ENCODE measurements at places on chromosomes 3 and 15.

DNA sequence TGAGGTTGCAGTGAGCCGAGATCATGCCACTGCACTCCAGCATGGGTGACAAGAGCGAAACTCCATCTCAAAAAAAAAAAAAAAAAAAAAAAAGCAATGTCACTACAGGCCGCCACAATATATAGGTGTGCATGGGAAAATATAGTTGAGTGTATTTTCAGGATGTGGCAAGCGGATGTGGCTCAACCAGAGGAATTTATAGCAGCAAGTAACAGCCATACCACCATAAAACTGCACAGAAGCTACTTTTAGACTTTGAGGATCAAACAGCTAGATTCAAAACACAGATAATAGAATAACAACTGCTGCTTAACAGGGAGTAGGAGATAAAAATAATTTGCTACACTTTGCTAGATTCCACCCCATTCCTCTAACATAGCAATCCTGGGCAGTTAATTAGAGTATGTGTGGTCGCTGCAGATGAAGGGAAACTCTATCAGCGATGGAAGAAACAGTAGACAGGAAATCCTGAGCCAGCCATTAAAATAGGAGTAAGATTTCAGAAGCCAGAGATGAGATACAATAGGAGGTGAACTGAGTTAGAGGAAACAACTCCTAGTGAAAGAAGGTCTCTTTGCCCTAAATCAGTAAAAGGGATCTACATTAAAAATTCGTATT lies 318.7 kb upstream of the STT3B start:
- no peak for DNase-seq

DNA sequence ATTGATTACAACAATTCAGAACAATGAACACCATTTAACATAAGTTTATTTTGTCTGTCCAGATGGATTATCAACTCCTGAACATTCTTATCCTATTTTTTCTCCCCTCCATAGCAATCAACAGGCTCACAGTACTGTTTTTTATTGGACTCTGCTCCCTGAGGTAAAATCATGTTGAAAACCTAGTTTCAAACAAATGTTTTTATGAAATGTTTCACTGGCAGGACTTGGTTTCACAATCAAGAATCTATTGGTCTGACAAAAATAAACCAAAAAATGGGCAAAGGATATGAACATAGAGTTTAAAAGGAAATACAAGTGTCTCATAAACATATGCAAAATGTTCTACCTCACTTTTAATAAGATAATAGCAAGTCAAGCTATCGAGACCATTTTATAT lies 2.6 kb upstream of the MYRIP start:
- no peak for DNase-seq

- DNase-seq = no peak
Measured at GRCh38 chr3:128133273-128133883, 9.8 kb upstream of the RUVBL1 start.

DNA sequence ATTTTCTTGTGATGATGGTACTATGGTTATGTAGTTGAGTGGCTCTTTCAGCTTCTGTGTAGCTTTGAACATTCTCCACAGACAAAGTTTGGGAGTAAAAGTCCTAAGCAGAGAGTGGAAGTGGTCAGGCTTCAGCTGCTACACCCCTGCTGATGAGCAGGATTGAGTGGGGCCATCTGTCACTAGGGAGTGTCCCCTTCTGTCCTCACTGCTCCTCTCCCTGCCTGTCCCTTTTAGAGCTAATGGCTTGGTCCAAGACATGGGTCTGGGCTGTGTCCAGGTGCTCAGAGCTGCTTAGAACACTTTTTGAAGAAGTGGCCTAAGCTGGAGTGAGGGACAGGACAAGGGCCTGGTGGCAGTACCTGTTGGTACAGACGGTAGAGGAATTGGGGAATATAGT lies 15.1 kb downstream of the MYZAP start:
- DNase-seq = no peak

DNA sequence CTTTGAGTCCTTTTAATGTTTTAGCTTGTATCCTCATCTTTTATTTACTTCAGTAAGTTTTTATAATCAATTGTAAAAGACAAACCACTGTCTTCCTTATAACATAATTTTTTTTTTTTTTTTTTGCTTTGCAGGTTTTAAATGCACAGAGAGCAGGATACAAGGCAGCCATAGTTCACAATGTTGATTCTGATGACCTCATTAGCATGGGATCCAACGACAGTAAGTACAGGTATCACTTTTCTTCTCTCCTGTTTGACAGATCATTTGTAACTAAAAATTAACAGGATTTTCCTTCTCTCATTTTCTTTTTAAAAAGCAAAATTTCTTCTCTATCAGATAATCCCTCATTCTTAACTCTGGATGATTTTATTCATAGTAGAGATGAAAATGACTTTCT lies 75.4 kb downstream of the PFN2 start:
- no peak for DNase-seq

DNA sequence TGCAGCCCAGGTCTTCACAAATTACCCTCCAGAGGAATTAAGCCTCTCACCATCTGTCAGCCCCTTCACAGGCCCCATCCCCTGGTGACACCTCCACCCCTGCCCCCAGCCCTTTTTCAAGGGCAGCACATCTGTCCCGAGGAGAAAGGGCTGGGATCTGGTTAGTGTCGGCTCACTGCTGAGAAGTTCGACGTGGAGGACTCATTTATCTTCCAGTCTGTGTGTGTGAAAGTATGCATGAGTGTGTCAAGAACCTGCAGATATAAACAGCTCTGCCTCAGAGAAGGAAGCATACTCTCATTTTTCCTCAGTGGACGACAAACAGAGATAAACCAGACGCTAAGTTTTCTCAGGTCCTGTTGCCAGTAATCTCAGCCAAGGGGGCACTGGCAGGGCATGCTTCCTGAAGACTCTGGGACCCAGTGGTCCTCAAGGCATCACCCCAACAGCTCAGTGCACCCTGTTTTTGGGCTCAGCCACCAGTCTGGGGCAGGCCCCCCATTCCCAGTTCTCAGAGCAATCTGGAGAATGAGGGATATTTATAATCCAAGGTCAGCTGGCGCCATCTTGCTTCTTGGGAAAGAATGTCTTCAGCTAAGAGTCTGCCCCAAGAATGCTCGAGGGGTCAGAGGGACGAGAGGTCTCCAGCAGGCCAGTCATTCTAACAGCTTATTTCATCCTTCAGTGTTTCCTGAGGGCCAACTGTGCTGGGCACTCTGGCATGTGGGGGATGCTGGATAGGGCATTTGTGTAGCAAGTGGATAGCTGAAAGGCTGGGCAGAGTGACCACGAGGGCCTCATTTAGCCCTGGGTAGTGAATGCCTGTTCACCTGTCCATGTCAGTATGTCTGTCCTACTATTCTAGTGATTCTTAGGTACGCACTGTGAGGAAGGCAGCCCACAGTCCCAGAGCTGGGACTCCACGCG lies 73.6 kb downstream of the ADCY5 start:
- no peak for DNase-seq

- DNase-seq = no peak
Measured at GRCh38 chr15:23401627-23402026, 45.4 kb downstream of the GOLGA6L2 start.

Data from nucleus accumbens (tissue), 56 donors.